Right ventricle myocardium inferior (tissue), 1 donor: ENCODE measurements at places on chromosomes 7 and 10. TPM values are rescaled to one million over a fixed set of nuclear protein-coding genes. Genes with fewer than 3 reads are reported as not detected.
A peak's percentile ranks its signal among the peaks of the same experiment; 100 is the strongest.

Gene RGR
- total RNA-seq, result 1.9 TPM

Gene PLAC9
- total RNA-seq, result 45.2 TPM

Gene ZNF467
- total RNA-seq, result 7.0 TPM

Gene LAMB1
- total RNA-seq, result 83.2 TPM

Gene STK32C
- 7.0 TPM for total RNA-seq

Gene UCMA
- total RNA-seq, result not detected

Gene SPDYE2
- total RNA-seq, result not detected

Gene GIMAP1
- total RNA-seq, result 5.8 TPM

Gene ZNF33B
- total RNA-seq, result 13.7 TPM

Gene PHKG1
- total RNA-seq, result 31.2 TPM

Gene MYL10
- total RNA-seq, result not detected

Gene TMEM213
- total RNA-seq, result not detected

Gene CPA1
- not detected for total RNA-seq

Gene GPR26
- not detected for total RNA-seq

- no peak for DNase-seq
Observed at GRCh38 chr10:125785791-125786190, 10.2 kb upstream of the MMP21 start.

DNA sequence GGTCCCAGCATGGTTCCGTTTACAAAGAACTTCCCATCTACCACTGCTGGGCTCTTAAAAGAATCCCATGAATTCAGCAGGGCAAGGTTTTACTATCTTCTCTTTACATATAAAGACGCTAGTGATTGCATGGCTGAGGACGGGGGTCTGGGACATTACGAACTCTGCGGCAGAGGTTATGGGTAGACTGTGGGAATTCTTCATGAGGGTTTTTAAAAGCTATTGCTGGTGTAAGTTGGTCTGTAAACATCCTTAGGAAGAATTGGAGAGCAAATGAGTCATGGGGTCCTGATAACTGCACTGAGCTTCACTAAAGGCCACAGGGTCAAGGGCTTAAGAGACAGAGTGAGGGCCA is 53.1 kb upstream of the TMEM72 start:
- DNase-seq, result no peak

DNA sequence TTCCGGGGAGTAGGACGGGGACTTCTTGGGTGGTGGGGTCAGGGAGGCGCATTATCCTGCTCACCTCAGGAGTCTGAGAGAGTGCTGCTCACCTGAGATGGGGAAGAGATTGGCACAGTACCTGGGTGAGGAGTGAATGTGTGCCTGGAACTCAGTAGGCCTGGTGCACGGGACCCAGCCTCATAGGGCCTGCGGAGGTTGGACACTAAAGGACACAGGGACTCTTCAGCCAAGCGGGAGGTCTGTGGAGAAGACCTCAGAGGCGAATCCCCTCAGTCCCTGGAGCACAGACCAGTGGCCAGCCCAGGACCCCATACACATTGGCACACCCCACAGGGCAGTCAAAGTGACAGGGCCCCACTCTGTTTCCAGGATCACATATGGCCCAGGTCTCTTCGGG is 73.2 kb downstream of the OAT start:
- no peak for DNase-seq

GRCh38 chr7:20075992-20076820 is 141.0 kb downstream of the MACC1 start:
- no peak for DNase-seq

DNA sequence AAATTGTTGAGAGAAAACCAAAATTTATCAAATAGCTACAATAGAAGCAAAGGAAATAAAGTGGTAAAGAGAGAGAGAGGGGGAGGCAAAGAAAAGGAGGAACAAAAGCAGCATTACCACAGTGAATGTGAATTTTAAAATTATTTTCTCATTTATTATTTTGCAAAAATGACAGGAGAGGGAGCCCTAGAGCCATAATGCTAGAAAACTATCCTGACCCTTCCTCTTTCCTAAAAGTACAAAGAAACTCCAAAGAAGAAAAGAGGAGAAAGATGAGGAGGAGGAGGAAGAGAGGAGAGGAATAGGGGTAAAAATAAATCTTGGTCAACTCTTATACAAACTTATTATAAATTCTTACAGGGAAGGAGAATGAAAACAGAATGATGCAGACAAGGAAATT is 921.5 kb downstream of the NRG3 start:
- no peak for DNase-seq

DNA sequence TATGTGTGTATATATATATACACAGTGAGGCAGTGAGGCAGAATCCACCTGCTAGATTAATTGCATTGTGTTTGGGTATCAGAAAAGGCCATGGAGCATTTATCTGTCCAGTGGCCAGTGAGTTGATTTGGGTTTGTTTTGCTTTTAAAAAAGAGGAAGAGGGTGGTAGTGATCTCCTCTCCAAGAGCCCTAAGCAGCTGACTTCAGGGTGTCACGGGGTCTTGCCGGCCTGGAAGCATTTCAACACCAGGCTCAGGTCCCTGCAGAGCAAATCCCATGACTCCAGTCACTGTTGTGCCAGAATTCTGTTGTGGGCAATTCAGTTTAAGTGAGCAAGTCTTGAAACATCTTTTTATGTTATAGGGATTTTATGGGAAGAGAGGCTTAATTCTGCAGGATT is 30.6 kb upstream of the GPNMB start:
- no peak for DNase-seq

DNA sequence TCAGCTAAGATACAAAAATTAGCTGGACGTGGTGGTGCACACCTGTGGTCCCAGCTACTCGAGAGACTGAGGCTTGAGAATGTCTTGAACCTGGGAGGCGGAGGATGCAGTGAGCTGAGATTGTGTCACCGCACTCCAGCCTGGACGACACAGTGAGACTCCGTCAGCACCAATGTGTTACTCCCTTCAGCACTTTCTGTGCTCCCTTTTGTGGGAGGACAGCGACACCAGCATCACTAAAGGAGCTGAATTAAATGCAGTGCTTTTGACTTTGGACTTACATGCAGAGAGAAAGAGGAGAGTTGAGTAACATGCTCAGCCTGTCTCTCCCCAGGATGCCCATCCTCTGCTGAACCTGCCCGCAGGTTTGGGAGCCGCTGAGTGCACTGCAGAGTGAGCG is 92.2 kb upstream of the RHEB start:
- no peak for DNase-seq

GRCh38 chr7:108452707-108453106 is 3.5 kb downstream of the NRCAM start:
- no peak for DNase-seq

DNA sequence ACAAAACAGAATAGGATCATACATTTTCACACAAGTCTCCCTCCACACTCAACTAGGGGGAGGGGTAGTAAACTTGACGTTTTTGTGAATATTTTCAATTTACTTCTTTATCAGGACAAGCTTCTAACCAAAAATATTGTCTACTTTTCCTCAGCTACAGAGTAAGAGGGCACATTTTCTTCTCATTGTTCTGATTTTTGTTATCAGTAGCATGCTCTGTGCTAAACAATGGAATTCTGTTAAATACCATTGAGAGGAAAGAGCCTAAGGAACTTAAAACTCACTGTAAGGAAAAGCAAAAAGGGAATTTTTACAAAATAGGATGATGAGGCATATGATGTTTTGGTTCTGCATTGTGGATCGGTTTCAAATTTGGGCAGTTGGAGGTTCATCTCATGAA is 41.2 kb downstream of the ANLN start:
- DNase-seq, result no peak

- no peak for DNase-seq
Observed at GRCh38 chr7:40658729-40659128, 523.9 kb downstream of the SUGCT start.

DNA sequence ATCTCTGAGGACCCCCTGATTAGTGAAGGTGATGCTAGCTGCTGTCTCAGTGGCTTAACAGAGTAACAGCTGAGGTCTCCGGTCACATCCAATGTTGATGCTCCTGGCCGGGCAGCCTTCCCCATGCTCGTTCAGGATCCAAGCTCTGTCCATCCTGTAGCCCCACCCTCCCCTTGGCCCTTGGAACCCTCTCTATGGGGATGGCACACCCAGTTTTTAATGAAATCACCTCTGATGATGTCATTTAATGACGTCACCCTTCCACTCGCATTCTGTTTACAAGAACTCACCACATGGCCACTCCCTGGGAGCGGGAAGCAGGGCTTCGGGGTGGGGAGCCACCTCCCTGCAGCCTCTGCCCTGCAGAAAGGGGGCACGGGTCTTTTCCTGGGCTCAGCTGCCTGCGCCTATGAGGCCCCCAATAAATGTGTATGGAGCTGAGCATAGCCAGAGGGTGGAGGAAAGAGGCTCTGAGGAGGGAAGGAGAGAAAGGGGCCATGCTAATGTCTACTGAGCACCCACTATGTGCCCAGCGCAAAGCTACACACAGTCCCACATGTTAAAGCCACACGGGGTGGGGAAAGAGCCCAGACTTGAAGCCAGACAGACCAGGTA is 95.5 kb downstream of the OAT start:
- no peak for DNase-seq

DNA sequence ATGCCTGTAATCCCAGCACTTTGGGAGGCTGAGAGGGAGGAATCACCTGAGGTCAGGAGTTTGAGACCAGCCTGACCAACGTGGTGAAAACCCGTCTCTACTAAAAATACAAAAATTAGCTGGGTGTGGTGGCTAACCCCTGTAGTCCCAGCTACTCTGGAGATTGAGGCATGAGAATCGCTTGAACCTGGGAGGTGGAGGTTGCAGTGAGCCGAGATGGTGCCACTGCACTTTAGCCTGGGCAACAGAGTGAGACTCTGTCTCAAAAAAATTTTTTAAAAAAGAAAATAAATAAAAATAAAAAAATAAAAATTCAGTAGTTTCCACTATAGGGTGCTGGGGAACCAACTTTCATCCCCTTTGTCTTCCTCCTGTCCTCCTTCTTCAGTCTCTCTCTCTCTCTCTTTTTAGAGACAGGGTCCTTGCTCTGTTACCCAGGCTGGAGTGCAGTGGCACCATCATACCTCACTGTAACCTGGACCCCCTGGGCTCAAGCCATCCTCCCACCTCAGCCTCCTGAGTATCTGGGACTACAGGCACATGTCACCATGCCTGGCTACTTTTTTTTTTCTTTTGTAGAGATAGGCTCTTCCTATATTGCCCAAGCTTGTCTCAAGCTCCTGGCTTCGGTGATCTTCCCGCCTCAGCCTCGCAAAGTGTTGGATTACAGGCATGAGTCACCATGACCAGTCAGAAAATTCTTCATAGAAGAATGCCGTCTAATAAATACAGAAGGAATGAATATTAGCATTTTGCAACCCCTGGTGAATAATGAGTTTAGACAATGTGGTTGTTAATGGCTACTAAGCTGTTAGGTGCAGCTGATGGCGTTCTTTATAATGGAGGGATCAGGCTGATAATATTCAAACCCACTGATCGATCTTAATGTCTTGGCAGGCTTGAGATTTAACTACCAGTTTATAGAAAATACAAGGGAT is 20.6 kb downstream of the RBM20 start:
- DNase-seq, result no peak

- DNase-seq, result peak; percentile 18
Observed at GRCh38 chr7:2261611-2262010, 19.6 kb downstream of the NUDT1 start.

GRCh38 chr7:27522566-27522965 is 140.1 kb downstream of the HIBADH start:
- DNase-seq, result no peak

- no peak for DNase-seq
Observed at GRCh38 chr10:65847436-65848230, 1078.2 kb upstream of the LRRTM3 start.

GRCh38 chr10:109282510-109282909 is 640.8 kb downstream of the XPNPEP1 start:
- DNase-seq, result no peak

GRCh38 chr7:74656441-74656836 is 1.1 kb upstream of the GTF2I start:
- no peak for DNase-seq

DNA sequence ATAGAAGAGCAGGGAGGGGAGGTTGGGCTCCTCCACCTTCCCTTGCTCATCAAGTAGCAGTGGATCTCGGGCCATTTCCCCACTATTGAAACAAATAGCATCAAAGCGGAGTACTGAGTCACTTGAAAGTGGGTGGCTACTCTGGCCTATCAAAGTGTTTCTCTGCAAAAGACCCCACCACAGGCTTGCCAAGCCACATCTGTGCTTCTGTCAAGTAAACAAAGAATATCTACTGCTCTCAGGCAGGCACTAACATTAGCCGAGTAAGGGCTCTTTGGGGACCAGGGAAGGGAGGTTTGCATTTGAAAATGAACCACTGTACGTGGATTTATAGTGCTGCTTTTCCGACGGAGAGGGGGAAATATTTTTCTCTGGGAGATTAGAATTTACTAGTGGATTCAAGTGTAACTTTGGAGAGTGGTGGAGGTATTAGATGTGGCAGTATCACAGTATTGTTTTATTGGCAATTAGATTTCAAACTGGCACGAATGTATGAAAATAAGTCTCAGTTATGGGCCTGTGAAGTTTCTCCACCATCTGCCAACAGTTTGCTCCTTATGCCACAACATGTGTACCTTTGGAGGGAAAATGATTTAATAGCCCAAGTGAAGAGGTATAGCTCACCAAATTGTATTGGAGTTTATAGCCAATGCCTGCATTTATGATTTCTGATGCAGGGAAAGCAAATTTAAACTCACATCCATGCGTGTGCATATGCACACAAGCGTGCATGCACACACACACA is 97.5 kb downstream of the RPS24 start:
- no peak for DNase-seq

DNA sequence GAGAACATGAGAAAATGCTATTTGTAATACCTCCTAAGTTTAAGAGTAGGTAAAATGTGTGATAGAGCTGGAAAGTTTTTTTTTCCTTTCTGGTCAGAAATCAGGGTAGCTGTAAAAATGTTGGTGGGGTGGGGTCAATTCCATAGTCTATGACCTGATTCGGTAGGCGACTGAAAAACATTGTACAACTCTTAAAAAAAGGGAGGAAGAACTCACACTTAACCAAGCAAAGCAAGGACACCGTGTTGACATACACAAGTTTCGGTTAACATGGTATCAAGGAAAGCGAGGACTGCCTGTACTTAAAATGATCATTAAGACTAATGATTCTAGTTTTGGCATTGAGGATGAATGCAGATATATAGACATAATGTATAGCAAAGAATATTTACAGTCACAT is 1.8 kb upstream of the ZEB1 start:
- DNase-seq, result no peak

DNA sequence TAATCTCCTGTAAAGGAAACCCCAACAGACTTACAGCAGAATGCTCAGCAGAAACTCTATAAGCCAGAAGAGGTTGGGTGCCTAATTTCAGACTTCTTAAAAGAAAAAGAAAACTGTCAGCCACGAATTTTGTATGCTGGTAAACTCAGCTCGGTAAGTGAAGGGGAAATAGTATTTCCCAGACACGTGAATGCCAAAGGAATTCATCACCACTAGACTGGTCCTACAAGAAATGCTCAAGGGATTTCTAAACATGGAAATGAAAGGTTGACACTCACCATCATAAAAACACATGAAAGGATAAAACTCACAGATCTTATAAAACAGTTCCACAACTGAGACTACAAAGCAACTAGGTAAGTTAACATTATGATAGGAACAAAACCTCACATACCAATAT is 68.6 kb downstream of the GLCCI1 start:
- no peak for DNase-seq

- DNase-seq, result no peak
Observed at GRCh38 chr7:72281308-72281707, 130.8 kb downstream of the CALN1 start.
